Psoas muscle (tissue), 8 donors: ENCODE measurements at places on chromosomes 3 and 15.

DNA sequence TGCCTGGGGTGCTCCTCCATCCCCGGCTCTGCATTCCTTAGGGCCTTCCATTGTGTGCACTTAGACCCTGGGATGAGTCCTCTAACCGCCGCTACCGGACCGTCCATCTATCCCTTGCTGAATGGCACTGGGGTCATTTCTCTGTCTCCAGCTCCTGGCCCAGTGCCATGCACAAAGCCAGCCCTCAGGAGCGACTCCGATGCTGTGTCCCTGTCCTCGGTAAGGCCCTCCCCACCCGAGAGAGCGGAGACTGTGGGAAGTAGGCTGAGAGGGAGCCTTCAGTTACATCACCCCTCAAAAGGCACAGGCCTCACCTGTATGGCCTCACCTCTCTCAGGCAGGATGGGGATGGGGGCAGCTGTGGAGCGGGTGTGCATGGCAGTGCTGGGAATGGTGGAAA, 33.8 kb downstream of the MUC4 start:
- DNase-seq: no peak

GRCh38 chr3:44125882-44126281, 115.8 kb upstream of the TOPAZ1 start:
- DNase-seq: no peak

DNA sequence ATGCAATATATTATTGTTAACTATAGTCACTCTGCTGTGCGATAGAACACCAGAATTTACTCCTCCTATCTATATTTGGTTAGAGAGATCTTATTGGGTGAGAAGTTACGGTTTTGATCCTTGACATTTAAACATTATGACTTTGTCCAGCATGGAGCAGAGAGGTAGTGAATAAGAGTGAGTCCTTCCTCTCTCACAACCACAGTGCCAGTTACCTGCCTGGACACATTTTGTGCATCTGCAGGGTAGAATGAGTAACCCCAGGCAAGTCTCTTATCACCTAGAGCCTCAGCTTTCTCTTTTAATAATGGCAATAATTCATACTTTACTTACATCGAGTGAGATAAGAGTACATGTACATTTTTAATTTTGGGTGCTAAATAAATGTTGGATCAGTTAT, 24.1 kb downstream of the KAT2B start:
- no peak for DNase-seq

GRCh38 chr3:33385423-33385822, 54.8 kb downstream of the UBP1 start:
- no peak for DNase-seq

- DNase-seq: no peak
Measured at GRCh38 chr3:196563721-196564225, 4.6 kb downstream of the WDR53 start.
